Activated CD4-positive, alpha-beta T cell treated with anti-CD3 and anti-CD28 coated beads, Interleukin-2, Interleukin-6, amounts not matched to agents 100 ng/mL and 50 ng/mL, durations not matched to agents 16 hours and 8 hours (primary cell): ENCODE measurements at places on chromosomes 16 and 17.
A peak's percentile ranks its signal among the peaks of the same experiment; 100 is the strongest.

DNA sequence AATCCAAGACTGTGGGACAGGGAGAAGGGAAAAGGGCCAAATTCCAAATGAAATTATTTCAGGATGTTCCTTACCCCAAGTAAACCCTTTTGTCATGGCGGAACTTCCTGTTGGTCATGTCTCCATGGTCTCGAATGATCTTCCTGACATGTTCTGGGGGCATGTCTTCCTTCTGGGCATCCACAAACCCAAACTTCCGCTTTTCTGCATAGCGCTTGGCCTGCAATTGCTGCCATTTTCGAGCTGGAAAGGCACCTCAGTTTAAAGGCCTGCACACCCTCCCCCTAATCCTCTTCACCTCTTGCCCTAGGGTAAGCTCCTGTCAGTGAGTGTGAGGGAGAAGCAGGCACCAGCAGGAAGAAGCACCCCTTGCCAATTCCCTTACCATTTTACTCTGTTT, 1.2 kb downstream of the PRPF8 start:
- DNase-seq: no peak

- no peak for DNase-seq
Observed at GRCh38 chr17:40298726-40299125, 10.3 kb upstream of the RARA start.

GRCh38 chr17:51036084-51036483, 84.6 kb downstream of the SPAG9 start:
- no peak for DNase-seq

DNA sequence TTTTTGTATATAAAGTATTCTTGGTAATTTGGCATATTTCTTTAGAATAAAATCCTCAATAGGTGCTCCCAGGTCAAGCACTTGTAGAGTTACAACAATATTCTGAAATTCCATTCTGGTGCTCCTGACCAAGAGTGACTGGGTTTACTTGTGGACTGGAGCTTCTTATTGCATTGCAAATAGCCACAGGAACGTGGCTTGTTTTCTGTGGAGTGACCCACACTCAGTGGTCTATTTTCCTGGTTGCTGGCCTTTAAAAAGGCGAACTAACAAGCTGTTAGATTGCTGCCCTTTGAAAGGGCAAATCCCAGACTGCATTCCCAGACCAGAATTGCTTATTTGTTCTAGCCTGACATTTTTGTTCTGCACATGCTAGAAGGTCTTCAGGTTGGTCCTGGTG, 658.8 kb upstream of the GOT2 start:
- no peak for DNase-seq

- DNase-seq: peak; percentile 32
Observed at GRCh38 chr16:83899272-83899897, 470 bp downstream of the MLYCD start.

DNA sequence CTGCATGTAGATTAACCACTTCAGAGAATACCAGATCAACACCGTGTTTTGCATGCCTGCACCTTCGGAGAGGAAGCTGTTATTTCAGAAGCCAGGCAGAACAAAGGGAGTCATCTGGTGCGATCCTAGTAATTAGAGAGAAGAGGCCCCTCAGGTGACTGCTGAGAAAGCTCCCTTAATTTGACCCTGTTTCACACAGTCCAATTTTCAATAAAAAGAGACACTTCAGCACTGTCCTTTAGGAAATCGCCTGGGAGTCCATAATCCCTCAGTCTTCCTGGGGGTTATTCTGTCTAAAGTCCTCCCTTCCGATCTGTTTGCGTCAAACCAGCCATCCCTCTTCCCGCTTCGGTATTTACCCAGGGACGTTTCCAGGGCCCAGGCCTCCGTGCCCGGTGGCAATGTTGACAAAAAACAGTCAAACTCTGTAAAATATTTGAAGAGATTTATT, 23.4 kb upstream of the TNRC6C start:
- no peak for DNase-seq

DNA sequence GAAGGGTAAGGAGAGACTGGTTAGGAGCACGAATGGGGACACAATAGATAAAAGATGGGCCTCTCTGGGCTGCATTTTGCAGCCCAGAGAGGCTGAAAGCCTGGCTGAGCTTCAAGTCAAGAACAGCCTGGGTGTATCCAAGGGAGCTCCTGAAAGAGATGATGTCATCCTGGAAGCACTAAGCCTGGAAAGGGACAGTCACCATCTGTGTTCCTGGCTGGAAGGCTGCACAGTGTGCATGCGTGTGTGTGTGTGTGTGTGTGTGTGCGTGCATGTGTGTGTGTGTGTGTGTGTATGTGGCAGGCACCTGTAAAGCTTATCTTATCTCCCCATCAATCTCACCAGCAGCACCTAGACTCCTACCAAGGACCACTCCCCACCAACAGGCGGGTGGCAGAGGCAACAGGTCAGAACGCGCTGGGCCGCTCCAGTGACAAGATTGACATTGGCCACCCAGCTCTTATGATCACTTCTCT, 44.1 kb downstream of the COG7 start:
- no peak for DNase-seq

- no peak for DNase-seq
Observed at GRCh38 chr16:12162151-12162985, 185.8 kb downstream of the SNX29 start.

GRCh38 chr17:79658811-79659207, 48.0 kb upstream of the RBFOX3 start:
- no peak for DNase-seq

DNA sequence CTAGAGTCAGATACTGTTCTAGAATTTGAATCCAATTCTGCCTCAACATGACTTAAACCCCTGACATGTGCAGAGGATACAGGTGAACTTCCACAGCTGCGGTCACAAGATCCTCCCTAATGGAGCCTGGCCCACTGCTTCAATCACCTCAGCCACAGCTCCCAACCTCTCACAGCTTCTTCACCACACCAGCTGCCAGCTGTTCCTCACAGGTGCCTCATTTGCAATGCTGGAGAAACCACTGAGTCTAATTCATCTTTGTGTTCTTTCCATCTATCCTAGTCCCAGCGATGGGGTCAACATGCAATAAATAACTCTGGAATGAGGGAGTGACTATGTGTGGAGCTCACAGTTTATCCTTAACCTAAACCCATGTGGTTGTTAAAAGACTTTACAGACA, 72.0 kb upstream of the MAF start:
- DNase-seq: no peak

DNA sequence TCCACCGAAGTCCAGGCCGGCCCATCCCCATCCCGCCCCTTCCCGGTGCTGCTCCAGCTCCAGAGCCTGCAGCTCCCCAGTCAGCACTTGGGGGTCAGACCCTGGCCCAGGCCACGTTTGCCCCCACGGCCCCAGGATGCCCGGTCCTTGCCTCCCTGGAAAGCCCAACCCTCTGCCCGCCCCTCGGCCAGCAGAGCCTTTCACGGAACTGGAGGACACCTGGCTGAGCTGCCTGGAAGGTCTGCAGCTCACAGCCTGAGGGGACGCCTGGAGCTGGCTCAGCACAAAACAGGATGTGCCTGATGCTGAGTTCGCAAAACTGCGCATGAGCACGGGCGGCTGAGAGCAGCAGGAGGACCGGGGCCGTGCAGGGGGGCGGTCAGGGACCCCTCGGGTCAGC, 29.7 kb upstream of the SSTR5 start:
- DNase-seq: no peak

GRCh38 chr16:12992066-12992465, 90.7 kb downstream of the SHISA9 start:
- DNase-seq: no peak

DNA sequence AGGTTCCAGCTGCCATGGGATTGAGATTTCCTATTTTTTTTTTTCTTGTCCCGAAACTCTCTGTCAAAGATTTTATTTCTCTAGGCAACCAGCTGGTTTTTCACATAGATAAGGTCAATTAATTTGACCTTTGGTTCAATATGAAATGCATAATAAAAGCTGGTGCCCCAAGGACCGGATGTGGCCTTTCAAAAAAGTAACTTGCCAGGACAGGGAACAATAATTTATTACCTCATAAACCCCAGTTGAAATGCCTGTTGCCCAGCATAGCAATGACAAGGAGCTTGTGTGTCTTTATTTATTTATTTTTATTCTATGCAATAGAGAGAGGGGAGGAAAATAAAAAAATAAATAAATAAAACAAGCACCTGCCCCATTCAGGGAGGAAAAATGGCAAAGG, 472.7 kb downstream of the KCNJ2 start:
- no peak for DNase-seq

DNA sequence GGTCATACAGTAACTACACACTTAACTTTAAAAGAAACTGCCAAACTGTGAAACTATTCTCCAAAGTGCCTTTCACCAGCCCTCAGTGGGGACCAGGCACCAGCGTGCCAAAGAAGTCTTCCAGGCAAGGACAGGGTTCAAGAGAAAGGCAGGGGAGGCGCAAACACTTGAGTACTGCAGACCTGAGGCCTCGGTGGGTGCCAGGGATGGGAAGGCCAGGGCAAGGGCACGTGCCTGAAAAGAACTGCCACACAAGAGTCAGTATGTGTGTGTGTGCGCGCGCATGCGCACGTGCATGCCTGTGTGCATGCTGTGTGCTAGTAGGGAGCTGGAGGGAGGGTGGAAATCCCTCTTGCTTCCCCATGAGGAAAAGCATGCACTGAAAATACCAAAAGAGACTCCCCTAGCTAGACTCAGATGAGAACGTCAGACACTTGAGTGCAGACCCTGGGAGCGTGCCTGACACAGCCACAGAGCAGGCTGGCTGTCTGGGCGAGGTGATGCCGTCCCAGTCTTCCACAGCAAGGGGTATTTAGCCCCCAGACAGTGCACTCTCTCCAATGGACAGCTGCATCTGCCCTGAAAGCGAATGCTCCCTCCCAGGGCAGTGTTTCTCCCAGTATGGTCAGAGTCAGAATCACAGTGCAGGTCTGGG, 40.1 kb upstream of the GSG1L start:
- no peak for DNase-seq

GRCh38 chr17:5929721-5930120, 140.5 kb upstream of the WSCD1 start:
- no peak for DNase-seq

GRCh38 chr17:42463976-42464400, 5.3 kb downstream of the ATP6V0A1 start:
- DNase-seq: no peak

DNA sequence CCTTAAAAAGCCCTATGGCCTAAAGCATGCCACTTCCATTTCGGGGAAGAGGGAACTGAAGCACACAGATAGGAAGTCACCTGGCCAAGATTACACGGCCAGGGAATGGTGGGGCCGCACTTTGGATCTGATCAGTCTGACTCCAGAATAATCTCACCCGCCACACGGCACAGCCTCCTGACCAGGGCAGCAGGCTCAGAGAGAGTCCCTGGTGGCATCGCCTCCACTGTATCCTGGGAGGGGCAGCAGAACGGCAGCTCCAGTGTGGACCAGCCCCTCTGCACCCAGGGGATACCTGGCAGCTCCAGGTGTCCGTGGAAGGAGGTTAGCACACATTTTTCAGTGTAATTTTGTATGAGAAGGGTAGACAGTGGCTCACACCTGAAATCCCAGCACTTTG, 35.5 kb downstream of the VAC14 start:
- DNase-seq: no peak

GRCh38 chr17:32461853-32462617, 17.7 kb downstream of the PSMD11 start:
- peak; percentile 74 for DNase-seq
